NT2/D1 (cell line): ENCODE measurements at places on chromosomes 4 and X.
A peak's percentile ranks its signal among the peaks of the same experiment; 100 is the strongest.

DNA sequence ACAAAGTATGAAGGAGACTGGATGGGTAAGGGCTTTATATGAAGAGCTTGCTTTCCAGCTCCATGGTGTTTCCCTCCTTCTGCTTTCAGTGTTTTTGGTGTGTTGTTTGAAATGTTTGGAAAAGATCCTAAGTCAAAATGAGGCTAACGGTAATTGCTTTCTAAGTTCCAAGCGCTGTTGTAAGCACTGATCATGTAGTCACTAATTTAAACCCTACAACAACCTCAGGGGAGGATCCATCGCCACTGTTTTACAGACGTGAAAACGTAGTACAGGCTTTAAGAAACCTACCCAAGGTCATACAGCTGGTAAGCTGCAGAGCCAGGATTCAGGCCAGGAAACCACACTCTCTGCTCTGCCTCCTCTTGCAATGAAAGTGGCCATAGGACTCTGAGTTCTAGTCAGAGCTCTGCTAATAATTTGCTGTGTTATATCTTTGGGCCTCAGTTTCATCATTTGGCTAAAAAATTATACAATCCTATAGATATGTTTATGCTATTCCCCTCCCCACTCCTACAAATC lies 102.9 kb upstream of the PGRMC2 start:
- no peak for DNase-seq

- peak; percentile 22 for DNase-seq
Measured at GRCh38 chrX:130120746-130121504, 10.6 kb upstream of the ELF4 start.

DNA sequence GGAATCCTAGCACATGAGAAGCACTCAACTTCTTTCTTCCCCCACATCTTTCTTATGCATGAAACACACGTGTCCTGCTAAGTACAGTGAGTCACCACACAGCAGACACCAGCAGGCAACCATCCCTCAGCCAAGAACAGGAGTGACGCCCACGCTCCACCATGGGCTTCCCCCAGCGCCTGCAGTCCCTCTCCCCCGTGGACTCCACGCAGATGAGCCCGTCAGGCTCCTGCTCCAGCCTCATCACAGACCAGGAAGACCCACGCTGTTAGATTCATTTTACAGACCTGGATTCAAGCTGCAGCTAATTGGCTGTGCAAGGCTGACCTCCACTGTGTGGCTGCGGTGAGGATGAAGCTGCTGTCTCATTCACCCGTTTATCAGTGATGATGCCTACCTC lies 16.7 kb downstream of the HMX1 start:
- DNase-seq = no peak

DNA sequence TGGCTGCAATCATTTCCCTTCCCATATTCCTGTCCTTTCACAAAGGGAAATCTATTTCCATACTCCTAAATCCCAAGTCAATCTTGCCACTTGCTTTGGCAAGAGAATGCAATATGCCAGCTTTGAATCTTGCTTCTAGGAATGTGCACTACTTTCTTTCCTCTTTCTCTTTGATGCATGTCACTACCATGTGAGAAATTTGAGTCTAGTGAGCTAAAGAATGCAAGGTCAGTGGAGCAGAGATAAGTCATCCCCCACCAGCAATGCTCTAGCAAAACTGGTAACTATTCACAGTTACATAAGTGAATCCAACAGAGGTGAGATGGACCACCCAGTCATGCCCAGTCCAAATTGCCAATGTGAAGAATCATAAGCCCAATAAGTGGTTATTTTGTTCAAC lies 910.4 kb downstream of the RAB28 start:
- DNase-seq = no peak

GRCh38 chr4:115424852-115425251 lies 311.4 kb upstream of the NDST4 start:
- DNase-seq = no peak

- no peak for DNase-seq
Measured at GRCh38 chrX:12162420-12162819, 24.1 kb downstream of the FRMPD4 start.

DNA sequence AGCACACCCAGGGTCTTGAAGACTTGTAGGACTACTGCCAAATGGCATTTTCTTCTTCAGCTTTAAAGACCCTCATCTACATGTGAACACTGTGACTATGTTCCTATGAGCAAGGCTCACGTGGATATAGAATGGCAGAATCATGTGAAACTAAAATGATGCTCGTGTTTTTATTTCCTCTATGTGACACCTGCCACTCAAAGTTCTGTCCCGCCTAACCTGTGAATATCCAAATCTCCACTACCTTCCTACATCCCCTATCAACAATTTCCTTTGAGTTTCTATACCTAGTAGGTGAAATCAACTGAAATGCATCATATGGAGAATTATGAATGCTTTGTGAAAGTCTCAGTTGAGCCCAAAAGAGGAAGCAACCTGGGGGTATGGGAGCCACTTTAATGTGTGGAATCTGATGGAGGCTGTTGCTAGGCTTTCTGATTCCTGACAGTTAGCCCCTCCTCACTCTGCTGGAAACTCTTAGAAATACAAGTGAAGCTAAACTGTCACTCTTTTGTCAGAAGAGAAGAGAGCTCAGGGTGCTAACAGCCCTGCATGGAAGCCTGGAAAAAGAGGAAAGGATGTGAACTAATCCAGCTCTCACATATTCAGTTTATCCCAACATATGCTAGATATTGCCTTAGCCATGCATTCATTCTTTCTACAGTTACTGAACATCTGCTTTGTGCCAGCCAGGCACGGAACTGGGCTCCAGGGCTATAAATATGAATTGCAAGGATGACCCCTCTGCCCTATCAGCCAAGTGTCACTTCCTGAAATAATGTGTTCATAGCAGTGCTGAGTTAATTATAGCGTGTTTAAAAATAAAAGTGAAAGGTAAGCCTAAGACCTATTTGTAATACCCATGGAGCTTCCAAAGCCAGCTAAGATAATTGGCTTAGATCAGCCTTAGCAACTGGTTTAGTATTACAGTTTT lies 11.0 kb downstream of the LHFPL1 start:
- peak; percentile 33 for DNase-seq

- DNase-seq = no peak
Measured at GRCh38 chr4:28004520-28004919, 1143.9 kb downstream of the STIM2 start.

DNA sequence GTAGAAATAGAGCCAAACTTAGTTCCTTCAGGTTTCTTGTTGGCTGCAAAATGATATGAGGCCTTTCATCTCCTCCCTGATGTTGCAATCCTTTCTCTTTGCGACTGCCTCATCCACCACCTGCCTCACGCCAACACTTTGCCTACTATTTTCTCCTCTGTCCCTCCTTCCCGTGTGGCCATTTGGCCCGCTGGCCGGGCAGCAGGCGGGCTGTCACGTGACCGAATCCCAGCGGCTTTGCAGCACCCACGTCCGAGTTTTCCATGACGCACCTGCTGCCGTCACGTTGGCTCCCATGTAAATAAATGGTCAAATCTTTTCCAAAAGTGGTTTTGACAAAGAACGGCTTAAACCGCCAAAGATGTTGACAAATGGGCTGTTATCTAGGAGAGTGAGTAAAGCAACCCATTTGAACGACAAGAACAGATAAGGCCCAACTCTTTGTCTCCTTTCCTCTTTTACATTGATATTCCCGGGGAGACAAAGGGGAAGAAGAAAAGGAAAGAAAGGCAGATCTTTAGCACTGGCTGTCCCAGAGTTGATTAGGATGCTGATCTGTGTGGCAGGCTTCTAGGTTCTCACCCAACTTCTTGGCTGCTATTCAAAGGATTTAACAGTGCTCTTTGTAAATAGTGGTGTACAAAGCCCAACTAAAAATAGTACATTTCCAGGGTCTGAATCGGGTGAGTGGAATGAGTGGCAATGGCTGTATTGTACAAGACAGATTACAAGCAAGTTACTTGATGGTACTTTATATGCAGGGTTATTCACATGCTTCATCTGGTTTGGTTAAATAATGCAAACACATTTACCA lies 174.2 kb upstream of the JADE1 start:
- DNase-seq = no peak

GRCh38 chrX:40266490-40267333 lies 169.0 kb upstream of the BCOR start:
- peak; percentile 65 for DNase-seq

DNA sequence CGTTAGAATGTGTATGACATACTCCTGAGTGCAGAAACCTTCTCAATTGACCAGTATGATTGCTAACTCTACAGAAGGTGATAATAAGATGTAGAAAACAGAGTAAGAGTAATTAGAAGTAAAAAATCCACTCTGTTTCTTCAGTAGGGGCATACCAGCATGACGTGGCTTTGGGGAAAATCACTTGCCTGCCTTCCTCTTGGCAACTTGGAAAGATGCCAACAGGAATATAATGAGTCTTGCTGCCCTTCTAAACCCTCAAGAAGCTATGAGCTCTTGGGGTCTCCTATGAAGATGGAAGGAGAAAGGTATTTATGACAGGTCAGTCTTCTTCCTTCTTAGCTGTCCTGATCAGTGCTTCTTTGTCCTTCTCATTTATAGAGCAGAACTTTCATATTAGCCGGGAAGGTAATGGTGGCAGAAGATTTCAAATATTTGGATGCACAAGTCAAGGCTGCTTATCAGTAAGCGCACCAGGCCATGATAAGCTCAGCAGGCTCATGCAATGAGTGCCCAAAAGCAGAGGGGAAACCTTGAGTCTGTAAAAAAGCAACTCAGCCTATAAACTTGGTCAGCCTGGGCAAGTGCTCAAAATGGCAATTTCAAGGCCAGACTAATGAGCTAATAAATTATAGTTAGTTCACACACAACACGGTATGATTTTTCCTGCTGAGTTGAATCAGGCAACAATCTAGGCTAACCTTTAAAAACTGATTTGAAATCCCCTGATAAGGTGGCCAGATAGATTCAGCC lies 69.7 kb upstream of the PPARGC1A start:
- DNase-seq = no peak

DNA sequence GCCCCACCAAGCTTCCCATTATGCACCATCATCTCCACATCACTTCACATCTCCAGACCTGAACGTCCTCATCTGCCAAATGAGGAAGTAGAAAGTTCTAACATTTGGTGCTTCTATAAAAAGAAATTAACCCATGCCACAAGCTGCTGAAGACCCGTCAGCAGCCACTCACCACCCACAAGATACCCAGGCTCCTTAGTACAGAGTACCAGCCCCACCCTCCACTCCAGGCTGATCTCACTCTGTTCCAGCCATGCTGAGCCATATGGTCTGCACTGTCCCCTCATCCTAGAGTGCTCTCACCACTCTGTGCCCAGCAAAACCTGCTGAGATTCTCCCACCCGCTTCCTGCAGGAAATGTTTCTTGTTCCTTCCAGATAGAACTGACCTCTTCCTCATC lies 240.8 kb upstream of the PPARGC1A start:
- no peak for DNase-seq

GRCh38 chr4:155692361-155692760 lies 25.7 kb downstream of the GUCY1A1 start:
- DNase-seq = no peak

GRCh38 chr4:155419266-155419665 lies 42.5 kb upstream of the MAP9 start:
- DNase-seq = no peak

DNA sequence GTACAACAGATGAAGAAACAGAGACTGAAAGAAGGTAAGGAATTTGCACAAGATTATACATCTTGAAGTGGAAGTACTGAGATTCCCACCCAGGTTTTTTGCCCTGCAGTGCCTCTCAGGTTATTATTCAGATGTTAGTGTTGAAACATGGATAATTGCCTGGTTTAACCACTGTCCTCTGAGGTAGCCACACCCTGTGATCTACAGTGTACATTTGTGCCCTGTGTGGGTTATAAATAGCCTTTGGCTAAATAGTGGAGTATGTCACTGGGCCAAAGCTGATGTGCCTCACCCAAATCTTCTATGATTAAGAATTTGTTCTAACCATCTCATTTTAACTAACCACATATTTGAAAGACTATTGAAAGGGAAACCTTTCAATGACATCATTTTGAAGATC lies 5.4 kb upstream of the ASB5 start:
- DNase-seq = no peak

DNA sequence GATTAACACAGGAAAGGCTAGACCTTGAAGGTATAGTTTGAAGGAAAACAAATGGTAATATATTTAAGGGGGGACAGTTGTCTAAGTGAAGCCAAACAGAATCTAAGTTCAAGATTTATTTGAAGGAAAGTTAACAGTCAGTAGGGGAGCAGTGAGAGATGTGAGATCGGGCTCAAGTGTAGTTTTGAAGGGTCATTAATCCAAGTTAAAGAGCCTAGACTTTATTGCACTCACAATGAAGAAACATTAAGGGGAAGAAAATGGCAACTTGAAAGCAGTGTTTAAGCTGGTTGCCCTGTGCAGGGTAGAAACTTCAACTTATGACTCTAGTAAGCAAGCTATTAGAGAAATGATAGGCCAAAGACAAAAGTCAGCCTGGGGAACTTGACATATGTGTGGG lies 1952.2 kb downstream of the PCDH7 start:
- no peak for DNase-seq

DNA sequence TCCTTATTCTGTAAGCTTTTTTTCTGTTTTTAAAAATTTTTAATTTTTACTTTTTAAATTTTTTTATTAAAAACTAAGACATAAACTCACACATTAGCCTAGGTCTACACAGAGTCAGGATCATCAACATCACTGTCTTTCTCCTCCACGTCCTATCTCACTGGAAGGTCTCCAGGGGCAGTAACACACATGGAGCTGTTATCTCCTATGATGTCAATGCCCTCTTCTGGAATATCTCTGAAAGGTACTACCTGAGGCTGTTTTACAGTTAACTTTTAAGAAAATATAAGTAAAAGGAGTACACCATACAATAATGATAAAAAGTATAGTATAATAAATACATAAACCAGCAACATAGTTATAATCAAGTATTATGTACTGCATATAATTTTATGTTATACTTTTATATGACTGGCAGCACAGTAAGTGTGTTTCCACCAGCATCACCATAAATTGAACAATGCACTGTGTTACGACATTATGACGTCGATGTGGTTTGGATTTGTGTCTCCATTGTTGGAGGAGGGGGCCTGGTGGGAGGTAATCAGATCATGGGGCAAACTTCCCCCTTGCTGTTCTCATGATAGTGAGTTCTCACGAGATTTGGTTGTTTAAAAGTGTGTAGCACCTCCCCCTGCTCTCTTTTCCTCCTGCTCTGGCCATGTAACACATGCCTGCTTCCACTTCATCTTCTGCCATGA lies 21.3 kb downstream of the IL15 start:
- DNase-seq = no peak
